Hematopoietic multipotent progenitor cell treated with erythropoietin and hydrocortisone succinate and interleukin-3 and kit ligand, for 4 days (in vitro differentiated cells): ENCODE measurements at places on chromosomes 11 and 22.

- DNase-seq: no peak
Observed at GRCh38 chr11:132901638-132902471, 630.4 kb downstream of the OPCML start.

GRCh38 chr11:63770763-63771162 lies 2.2 kb upstream of the ZFTA start:
- DNase-seq: no peak

- peak; percentile 82 for DNase-seq
Observed at GRCh38 chr22:48702573-48703264, 1125.0 kb downstream of the BRD1 start.

DNA sequence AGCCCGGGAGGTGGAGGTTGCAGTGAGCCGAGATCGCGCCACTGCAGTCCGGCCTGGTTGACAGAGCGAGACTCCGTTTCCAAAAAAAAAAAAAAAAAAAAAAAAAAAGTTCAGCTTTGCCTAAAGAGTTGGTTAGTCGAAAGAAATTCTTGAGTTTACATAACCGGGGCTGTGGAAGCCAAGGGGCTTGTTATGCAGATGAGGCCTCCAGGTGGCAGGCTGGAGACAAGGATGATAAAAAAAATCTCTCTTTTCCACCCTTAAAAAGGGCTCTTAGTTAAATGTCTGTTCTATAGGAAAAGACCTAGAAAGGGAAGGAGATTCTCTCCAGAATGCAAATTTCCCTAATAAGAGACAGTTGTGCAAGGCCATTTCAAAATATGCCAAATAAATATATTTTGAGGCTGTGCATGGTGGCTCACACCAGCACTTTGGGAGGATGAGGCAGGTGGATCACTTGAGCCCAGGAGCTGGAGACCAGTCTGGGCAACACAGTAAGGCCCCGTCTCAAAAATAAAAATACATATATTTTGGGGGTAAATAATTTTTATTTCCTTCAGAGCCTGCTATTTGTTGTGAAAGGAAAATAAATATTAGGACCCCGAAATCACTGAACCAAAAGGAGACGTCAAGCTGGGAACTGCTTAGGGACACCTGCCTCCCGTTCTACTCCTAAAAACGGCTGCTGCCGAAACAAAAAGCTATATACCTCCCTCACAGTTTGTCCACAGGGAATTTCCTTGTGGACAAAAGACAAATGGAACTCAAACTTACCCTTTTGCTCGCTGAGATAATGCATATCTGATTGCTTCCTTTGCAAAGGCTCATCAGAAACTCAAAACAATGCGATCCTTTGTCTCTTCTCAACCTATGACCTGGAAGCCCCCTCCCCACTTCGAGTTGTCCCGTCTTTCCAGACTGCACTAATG lies 2.4 kb upstream of the IFITM2 start:
- DNase-seq: peak; percentile 92

DNA sequence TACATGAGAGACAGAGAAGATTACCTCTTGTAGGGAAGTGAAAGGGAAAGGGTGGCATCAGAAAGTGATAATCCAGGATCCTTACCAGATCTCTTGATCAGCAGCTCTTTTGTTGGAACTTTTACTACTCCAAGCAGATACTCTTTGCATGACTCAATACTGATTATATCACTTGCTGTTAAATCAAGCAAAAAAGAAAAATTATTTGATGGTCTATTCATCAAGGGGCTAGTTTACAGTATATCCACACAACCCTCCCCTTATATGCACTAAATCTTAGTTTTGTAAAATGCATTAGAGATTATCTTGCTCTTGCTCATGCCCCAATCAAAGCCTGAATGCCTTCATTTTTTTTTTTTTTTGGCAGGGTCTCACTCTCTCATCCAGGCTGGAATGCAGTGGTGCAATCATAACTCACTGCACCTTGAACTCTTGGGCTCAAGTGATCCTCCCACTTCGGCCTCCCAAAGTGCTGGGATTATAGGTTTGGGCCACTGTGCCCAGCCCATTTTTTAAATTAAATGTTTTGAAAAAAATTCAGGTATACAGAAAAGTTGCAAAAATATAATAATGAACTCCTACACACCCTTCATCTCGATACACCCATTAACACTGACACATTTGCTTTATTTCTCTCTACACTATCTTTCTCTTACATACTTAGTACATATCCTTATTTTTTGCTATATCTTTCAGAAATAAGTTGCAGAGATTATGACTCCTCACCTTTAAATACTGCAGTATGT lies 76.1 kb upstream of the UCP3 start:
- no peak for DNase-seq
